A549 (cell line): ENCODE measurements at places on chromosomes 1 and 21.

- peak; percentile 47 for DNase-seq
Observed at GRCh38 chr1:153490272-153491051, 30.0 kb upstream of the S100A7 start.

- no peak for DNase-seq
Observed at GRCh38 chr1:74357150-74357549, 122.0 kb downstream of the TNNI3K start.

DNA sequence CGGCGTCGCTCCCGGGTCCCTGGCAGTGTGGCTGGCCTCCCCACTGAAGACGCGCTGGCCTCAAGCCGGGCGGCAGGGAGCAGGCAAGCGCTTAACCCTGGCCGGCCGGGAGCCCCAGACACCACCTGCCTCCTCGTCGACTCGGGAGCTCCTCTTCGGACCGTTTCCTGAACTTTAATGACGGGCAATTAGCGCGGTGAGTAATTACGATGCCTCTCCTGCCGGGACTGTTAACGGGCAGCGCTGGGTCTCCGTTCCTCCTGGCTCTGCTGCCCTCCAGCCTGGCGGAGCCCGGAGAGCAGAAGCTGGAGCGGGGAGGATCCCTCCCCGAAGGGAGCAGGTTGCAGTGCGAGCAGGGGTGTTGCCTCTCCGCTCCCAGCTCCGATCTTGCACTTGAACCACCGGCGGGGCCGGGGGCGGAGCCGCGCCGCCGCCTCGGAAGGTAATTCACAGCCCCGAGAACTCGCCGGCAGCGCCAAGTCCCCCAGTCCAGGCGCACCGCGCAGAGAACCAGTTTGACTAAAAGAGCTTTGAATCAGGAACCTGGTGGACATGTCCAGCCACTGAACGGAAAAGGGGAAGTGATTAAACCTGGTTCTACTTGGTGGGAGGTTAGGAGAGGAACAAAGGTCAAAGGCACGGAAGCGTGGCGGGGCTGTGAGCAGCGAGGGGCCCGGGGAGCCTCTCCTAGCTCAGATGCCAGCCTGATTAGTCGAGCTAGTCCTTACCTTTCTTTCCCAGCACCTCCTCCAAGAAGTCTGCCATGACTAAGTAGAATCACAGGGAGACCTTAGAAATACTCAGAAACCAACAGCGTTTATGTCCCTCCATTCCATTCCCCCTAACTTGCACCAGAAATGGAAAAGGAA lies 18.3 kb upstream of the PLEKHA6 start:
- DNase-seq = peak; percentile 59

- DNase-seq = no peak
Observed at GRCh38 chr1:27773826-27774445, 917 bp downstream of the STX12 start.
